AG08396 (cell line): ENCODE measurements at places on chromosomes 13 and 19.

DNA sequence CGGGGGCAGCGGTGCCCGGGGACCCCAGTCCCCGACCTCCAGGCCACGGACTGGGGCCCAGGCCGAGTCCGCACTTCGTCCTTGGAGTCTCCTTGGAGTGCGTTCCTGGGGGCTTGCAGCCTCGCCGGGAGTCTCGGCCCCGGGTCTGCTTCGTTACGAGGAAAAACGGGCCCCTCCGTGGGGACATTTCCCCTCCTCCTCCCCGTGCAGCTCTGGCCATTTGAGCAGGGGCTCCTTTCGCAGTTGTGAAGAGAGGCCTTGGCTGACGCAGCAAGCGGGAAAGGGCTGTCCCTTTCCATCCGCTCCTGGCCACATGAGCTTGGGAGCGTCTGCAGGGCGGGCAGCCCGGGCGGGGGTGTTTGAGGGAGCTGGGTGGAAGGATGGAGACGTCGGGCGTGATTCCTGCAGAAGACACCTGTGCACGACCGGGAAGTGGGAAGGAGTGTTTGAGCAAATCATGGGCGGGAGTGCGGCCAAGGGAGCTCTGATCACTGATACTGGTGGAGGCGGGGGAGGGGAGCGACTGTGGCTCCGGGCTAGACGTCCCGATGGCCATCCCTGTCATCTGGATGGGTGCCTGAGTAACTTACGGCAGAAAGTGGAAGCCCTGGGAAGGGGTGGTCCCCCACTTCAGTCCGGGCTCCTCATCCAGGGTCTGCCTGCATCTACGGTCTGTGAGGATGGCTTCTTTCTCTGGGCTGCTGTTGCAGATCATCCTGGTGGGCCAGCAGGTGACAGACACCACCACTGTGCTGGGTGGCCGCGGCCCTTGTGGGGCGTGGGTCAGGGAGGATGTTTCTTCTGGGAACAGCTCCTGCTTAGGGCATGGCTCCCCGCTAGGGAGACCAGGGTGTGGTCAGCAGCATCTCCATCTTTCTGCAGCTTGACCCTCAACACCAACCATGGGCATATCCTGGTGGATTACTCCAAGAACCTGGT, 736 bp downstream of the GPI start:
- DNase-seq, result peak; percentile 67

GRCh38 chr13:27034678-27035111, 136.9 kb downstream of the USP12 start:
- no peak for DNase-seq

GRCh38 chr13:99967869-99968520, 3.6 kb downstream of the ZIC5 start:
- no peak for DNase-seq

DNA sequence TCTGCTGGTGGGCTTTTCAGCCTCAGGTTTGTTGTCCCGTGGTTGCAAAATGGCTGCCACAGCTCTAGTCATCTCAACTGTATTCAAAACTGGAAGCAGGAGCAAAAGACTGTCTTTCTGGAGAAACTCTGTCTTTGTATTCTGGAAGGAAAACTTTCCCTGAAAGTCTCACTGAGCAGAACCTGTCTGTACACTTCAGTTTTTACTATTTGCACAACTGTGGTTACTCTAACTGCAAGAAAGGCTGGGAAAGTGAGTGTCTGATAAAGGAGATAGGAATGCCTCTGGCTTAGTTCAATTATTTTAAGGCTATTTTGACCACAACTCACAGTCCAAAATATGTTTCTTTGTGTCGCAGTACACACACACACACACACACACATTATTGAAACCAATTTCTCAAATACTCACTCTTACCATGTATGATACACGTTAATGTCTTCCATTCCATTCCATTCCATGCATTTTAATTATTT, 49.7 kb upstream of the EHD2 start:
- DNase-seq, result peak; percentile 81

- no peak for DNase-seq
Observed at GRCh38 chr19:55855160-55855559, 18.8 kb downstream of the NLRP4 start.
